MG63 (cell line): ENCODE measurements at places on chromosomes 4 and X. TPM values are rescaled to one million over a fixed set of nuclear protein-coding genes. Genes with fewer than 3 reads are reported as not detected.

OPN1MW gene
- not detected in 2 replicates for total RNA-seq

ERCC6L gene
- total RNA-seq = 4.3 and 6.2 TPM in 2 replicates

SHOX gene
- not detected in 2 replicates for total RNA-seq

FGFBP2 gene
- total RNA-seq = not detected in 2 replicates

TMPRSS11F gene
- total RNA-seq = not detected in 2 replicates

VCX2 gene
- total RNA-seq = not detected in 2 replicates

KIAA1210 gene
- not detected in 2 replicates for total RNA-seq
